ENCODE measurements at places on chromosomes 16 and 17.

DNA sequence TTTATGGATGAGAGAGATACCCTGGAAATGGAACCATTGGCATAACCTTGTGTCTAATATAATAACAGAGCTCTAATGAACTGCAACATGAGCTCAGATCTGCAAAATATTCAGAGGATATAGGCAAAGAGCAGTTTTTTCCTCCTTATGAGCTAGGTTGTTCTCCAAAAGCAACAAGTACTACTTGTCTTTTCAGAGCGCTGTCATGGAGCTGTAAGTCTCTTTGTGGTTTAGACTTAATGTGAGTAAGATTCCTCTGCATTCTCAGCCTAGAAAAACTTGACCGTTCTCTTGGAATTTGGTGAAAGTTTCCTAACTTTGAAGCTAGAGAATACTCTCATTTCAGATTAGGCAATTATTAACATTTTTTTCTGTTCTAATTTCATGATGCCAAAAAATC, 85.2 kb downstream of the FTO start:
- no peak for DNase-seq

DNA sequence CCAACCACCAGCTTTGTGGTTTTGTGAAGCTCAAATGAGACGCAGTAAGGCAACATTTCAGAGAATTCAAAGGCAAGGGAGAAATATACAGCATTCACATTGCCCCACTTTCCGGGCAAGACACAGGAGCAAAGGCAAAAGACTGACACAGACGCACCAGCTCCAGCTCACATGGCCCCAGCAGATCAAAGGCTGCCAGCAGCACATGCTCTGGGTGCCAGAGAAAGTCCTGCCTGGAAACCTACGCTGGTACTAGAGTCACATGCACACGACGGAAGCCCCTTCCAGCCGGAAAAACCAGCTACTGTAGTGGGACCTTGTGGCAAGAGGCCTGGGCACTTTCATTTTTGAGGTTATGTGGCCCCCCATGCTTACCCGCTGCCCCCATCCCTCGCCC, 50.1 kb downstream of the GTF3C1 start:
- DNase-seq = no peak

- no peak for DNase-seq
Observed at GRCh38 chr16:16828913-16829398, 450.0 kb downstream of the NPIPA7 start.

DNA sequence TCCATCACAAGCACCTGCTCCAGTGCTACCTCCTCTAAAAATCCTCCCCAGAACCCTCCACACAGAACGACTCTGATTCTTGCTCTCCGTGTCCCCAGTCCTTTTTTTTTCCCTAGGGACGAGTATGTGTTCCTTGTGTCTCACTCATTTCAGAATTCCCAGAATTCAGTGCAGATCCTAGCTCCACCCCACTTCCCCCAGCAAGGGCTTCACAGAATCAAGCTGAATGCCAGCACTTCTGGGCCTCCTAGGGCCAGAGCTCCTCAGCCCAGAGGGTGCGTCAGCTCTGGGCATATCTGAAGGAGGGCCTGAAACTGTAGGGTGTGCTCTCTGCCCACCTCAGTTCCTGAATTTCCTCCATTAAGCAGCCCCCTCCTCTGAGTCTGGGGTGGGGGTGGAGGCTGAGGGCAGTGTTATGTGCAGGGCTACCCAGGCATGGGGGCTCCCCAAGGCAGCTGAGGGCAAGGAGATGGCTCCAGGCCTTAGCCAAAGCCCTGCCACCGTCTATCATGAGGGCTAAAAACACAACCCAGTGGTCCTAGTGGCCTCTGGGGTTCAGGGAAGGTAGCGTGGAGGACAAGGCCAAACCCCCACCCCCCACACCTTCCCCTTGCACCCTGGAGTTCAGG, 6.5 kb downstream of the UNC119 start:
- no peak for DNase-seq

GRCh38 chr17:37493249-37494027, 3.7 kb downstream of the DUSP14 start:
- no peak for DNase-seq

- peak; percentile 47 for DNase-seq
Observed at GRCh38 chr17:73255671-73256181, 6.0 kb downstream of the CPSF4L start.

DNA sequence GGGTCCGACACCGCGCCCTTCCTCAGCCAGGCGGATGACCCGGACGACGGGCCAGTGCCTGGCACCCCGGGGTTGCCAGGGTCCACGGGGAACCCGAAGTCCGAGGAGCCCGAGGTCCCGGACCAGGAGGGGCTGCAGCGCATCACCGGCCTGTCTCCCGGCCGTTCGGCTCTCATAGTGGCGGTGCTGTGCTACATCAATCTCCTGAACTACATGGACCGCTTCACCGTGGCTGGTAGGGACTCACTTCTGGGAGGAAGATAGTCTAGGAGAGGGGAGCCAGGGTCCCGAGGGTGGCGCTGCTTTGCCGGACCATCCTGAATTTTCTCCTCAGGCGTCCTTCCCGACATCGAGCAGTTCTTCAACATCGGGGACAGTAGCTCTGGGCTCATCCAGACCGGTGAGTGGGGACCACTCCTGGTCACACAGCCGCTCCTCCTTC, 601 bp downstream of the SPNS1 start:
- DNase-seq = no peak

DNA sequence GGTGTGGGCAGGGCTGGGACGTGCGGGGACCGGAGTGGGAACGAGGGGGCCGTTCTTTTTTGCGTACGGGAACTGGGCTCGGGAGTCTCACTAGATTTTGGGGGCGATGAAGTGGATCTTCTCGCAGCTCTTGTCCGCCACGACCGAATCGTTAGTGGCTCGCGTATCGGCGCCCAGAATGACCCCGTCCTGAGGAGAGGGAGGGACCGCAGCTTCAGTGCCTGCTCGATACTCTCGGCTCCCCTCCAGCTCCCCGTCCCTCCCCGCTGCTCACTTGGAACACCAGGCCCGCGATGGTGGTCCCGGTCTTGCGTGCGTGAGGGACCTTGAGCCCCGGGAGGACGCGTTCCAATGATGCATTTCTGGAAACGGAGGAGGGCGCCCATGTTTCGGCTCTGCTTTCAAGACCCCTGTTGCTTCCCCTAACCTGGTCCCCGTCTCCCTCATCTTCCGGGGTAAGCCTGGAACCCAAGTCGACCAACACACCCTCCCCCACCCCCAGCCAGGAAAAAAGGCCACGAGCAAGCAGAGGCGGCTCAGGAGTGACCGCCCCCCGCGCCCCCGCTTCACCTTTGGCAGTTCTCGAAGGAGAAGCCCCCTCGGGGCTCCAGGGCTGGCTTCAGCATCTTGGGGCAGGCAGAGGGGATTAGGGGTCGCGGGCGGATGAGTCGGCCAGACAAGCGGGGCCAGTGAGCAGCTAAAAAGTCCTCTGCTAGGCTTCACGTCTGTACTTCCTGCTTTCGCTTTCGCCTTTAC, at the start of gene PSMB10:
PSMB10 (minus strand) TSS at position 727 of the 756 bp plus-strand sequence; CDS start at position 626, 101 bp downstream.
- no peak for DNase-seq

- DNase-seq = no peak
Observed at GRCh38 chr17:64491994-64492393, 4.9 kb downstream of the POLG2 start.

DNA sequence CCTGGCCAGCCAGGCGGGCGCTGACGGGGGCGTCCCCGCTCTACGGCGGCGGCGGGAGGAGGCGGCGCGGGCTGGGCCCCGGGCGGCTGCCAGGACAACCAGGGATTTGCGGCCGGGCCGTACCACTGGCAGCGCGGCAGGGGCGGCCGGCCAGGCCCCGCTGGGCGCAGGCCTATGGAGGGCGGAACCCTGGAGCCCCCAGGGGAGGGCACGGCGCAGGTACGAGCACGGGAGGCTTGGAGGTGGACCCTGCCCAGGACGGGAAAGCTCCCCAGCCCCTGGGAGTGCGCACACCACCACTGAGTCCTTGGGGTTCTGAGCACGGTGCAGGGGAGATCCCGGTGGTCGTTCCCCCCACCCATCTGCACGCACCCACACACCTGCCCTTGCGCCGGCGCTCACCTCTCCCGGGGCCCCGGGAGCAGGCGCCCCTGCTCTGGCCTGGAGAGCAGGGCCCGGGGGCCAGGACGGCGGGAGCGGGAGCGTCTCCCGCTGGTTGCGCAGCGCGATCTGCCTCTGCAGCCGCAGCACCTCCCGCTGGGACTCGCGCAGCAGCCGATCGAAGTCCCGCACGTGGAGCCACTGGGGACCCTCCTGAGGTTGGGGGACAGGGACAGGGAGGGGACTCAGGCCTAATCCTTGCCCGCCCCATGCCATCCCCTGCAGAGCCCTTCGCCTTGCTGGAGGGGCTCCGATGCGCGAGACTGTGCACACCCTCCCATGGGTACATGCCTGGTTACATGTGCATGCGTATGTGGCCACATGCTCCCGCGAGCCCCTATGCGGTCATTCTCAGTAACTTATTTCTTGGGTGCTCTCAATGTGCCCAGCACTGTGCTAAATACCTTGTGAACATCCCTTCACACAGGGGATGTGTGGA, 3.9 kb downstream of the TSPOAP1 start:
- no peak for DNase-seq

DNA sequence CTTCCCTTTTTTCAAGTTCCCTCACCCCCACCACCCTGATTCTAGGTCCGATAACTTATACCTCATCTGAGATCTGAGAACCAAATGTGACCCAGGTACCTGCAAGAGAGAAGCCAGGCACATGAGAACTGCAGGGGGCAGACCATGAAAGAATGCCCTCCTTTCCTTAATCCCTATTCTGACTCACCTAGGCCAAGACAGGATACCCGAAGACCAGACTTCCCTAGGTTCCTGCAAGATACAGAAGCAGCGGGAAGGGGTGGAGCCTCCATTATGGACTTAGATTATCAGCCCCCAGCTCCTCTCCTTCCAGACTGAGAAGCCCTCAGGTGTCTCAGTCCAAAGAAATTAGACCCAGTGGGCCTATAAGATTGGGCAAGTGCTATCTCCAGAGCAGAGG, 2.1 kb downstream of the KCNAB3 start:
- DNase-seq = no peak

DNA sequence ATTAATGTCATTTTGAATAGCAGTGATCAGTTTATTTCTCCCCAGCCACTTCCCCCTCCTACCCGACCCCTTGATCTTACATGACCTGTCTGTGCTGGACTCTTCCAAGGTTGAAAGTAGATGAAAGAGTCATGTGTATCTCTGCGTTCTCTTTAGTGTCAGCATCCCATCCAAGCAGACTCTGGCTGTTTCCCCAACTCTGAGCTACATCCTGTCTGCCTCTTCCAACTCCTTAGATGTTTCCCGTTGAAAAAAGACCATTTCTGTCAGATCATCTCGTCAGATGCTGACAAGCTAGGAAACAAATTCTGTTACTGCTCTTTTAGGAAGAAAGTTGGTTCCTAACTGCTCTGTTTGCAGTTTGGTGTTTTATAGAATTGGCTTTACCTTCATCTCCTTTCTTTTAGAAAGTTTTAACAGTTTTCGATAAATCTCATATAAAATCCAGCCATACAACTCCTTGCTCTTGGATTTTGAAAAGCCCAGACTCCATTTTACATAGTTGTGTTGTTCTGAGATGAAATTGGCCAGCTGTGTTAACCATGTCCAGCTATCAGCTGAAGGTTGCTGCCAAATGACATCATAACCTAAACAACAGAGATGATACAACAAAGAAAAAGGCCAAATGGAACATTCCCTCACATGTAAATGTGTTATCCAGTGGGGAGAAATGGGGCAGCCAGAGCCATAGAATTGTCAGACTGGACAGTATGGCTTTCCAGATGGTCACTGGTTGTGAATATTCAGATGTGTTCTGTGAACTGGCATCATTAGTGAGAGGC, 43.5 kb downstream of the CYB561 start:
- DNase-seq = no peak

DNA sequence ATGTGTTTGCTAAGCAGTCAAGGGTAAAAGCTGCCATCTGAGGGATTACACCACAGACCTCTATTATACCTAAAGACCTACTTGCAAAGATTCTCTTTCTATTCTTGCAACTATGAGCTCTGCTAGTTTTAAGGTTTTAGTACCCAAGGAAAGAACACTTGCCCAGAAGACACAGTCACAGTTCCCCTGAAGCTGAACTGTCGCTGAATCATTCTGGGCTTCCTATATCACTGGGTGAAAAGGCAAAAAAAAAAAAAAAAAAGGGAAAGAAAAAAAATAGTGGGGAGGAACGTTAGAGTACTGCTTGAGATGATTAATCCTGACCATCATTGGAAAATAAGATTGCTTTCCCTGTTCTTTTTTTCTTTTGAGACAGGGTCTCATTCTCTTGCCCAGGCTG, 37.9 kb downstream of the LYRM1 start:
- DNase-seq = no peak

DNA sequence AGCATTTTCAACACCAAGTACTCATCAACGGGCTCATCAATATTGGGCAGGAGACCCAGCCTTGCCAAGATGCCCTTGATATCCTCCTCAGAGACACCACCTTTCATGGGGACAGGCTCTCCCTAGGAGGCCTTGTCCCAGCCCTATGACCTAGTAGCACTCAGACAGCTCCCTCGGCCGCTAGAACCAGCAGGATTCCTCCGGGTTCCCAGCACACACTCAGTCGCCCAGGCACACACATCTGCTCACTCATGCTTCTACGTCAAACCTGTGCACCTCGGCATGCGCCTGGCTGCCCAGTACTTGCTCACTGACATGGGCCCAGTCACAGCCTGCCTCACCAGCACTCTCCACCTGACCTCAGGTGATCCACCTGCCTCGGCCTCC, 17.0 kb downstream of the SRCIN1 start:
- no peak for DNase-seq

- DNase-seq = no peak
Observed at GRCh38 chr16:66369055-66369592, 2.6 kb downstream of the CDH5 start.
